Stimulated activated CD4-positive, alpha-beta T cell treated with anti-CD3 and anti-CD28 coated beads, Interleukin-2, amount 100 ng/mL, for 24 hours (primary cell): ENCODE measurements at places on chromosomes 5 and 9.

GRCh38 chr9:97809666-97810344, 43.2 kb upstream of the FOXE1 start:
- DNase-seq, result no peak

GRCh38 chr5:34586117-34586885, 69.8 kb upstream of the RAI14 start:
- DNase-seq, result no peak

DNA sequence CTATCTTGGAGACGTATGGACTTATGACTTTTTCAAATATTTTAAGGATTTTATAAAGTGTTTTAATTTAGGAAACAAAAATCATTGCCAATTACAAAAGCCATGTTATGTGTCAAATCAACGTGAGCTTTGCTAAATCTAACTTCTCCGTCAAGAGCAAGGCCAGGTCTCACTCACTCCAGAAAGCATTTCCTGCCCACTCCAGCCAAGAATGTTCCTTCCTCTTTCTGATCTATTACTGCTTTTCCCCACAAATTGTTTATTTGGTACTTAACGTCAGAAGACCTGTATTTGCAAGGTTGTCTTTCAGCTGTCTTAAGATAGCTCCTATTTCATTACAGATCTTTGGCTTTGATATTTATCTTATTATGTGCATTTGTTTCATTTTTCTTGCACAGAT, 193.5 kb upstream of the HAPLN1 start:
- no peak for DNase-seq

- no peak for DNase-seq
Measured at GRCh38 chr9:120741701-120742100, 27.4 kb upstream of the MEGF9 start.

- DNase-seq, result no peak
Measured at GRCh38 chr5:90406466-90406865, 3.1 kb downstream of the CETN3 start.

DNA sequence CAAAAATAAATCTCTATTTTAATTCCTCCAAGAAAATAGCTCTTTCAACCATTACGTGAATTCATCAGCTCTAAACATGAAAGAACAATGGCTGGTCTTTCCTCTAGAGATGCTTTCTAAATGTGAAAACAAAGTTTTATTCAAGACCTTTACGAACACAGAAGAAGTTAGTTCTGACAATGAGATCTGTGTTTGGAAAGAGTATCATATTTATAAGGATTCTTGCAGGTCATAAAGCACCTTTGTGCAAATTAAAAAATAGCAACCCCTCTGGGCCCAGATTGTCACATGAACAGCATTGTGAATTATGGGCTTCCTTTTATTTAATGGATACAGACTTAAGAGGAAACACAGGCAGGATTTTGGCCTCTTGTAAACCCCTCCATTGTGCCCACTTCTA, 17.7 kb upstream of the FTMT start:
- no peak for DNase-seq

- no peak for DNase-seq
Measured at GRCh38 chr5:143605403-143606005, 202.0 kb upstream of the NR3C1 start.

DNA sequence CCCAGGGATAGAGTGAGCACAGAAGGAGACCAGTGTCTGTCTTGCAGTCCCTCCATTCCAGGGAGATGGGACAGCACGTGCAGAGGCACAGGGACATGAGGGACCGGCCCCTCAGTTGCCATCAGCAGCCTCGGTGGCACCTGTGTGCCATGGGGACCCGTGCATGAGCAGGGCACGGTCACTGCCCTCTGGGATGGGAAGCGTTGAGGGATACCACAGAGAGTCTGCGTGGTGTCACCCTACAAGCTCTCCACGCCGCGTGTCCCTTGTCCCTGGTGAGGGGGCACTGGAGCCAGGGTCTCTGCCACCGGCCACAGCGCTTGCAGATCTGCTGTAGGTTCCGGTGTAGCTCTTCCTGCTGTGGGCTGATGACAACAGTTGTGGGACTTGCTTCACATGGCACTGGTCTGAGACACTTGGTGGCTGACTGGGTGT, 108.1 kb downstream of the CACNA1B start:
- DNase-seq, result no peak

DNA sequence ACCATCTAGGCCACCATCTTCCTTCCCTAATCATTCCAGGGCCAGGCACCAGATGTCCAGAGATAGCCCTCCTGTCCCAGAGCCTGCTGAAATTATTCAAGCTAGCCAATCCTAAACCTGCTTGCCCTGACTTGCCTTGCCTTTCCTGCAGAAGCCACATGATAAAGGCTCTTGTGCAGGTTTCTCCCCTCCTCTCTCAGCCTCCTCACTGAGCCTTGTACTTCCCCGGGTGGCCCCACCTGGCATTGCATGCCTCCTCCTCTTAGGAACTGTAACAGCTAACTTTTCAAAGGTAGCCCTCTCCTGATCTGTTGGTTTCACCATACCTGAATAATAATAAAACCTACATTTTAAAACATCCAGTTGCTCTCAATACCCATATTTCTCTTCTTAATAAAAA, 42.6 kb downstream of the DIRAS2 start:
- no peak for DNase-seq

DNA sequence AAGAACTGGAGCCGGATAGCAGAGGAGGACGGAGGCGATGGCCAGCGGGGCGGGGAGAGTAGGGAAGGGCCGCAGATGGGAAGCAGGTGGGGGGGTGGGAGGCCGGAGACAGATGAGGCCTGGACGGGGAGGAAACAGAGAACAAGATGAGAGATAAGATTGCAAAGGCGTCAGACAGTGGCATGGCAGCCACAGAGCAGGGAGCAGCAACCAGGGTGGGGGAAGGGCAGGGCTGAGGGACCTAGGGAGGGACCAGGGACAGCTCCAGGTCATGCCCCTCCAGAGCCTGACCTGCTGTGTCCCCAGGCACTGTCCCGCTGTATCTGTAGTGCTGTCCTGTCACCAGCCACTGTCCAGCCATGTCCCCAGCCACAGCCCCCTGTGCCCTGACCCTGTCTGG, 49.6 kb upstream of the LMX1B start:
- DNase-seq, result no peak

DNA sequence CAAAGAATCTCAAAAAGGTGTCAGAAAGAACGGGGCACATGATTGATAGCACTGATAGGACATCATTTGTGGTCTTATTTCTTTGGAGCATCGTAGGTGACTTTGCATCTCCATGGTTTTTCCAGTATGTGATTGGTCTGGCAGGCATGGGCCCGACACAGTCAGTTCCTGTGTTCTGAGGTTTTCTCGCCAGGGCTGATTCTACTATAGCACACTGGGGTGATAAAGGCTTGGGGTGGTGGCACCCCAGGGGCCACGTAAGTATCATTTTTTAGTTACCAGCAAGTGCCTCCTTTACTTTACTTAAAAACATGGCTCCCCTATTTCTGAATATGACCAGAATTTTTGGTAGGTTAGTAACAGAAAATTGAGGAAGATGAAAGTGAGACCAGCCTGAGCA, 202.7 kb downstream of the RFK start:
- no peak for DNase-seq

DNA sequence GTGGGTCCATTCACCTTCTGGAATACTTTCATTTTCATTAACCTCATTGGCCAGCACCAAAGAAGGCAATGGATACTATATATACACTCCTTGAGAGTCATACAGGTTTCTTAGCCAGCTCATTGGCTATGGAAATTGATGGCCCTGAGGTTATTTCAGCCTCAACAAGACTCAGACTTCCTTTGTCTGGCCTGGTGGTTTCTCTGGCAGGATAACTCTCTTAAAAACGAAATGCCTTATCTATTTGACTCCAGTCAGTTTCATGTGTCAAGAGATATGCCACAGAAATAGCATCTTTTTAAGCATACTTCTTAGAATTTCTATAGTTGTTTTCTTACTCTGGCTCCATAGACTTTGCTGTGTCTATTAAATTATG, 28.9 kb downstream of the CDH9 start:
- DNase-seq, result no peak

GRCh38 chr5:173823274-173823644, 64.9 kb upstream of the CPEB4 start:
- DNase-seq, result no peak

- no peak for DNase-seq
Measured at GRCh38 chr5:162037431-162037830, 30.1 kb upstream of the GABRG2 start.

DNA sequence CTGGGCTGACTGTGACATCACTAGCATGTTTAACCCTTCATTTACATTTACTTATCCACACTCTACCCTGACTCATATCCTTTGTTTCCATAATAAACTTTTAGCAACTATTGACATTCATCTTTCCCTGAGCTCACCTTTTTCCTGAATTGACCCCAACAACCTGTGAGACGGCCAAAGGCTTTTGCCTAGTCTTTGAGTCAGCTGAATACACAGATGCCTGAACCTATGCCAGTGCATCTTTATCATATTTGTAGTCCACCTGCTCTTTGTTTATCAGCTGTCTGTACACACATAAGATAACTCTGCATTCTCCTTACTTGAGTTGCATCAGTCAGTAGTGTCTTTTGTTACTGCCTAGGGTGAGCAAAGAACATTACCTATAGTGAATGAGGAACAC, 128.5 kb upstream of the HMHB1 start:
- no peak for DNase-seq

DNA sequence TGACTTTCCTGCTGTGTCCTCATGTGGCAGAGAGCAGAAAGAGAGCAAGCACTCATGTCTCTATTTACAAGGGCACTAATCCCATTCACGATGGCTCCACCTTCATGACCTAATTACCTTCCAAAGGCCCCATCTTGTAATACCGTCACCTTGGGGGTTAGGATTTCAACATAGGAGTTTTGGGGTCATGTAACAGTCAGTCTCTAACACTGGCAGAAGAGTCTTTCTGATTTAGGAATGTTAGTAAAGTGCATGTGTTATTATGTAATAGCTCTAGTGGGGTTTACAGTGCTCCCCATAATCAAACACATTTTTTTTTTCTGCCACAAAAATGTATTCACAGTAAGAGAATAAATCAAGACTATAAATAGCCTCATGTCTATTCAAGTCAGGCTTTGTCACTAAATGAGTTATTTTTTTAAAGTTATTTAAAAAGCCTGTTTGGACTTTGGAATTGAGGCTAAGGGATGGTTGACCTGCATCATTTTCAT, 19.1 kb downstream of the GALNT10 start:
- DNase-seq, result no peak

GRCh38 chr5:143977891-143978461, 166.0 kb downstream of the HMHB1 start:
- DNase-seq, result no peak

- no peak for DNase-seq
Measured at GRCh38 chr5:71899865-71900342, 180.8 kb downstream of the CARTPT start.

GRCh38 chr5:146825033-146825432, 53.5 kb downstream of the PPP2R2B start:
- DNase-seq, result peak; percentile 3

DNA sequence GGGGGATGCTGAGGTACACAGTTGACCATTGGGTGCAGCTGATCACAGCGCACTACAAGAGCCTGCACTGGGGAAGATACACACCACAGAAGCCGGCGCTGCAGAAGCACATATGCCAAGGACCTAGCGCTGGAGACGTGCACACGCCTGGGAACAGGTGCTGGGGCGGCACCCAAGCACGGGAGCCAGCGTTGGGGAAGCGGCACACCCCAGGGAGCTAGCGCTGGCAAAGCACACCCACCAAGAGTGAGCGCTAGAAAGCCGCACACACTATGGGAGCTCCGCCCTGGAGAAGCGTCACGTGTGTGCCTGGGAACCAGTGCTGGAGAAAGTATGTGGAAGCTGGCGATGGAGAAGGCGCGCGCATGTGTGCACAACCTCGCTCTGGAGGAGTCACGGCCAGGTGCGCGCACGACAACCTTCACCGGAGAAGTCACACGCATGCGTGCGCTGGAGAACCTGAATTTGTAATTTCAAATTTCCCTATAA, 4.5 kb downstream of the FANCC start:
- peak; percentile 23 for DNase-seq

DNA sequence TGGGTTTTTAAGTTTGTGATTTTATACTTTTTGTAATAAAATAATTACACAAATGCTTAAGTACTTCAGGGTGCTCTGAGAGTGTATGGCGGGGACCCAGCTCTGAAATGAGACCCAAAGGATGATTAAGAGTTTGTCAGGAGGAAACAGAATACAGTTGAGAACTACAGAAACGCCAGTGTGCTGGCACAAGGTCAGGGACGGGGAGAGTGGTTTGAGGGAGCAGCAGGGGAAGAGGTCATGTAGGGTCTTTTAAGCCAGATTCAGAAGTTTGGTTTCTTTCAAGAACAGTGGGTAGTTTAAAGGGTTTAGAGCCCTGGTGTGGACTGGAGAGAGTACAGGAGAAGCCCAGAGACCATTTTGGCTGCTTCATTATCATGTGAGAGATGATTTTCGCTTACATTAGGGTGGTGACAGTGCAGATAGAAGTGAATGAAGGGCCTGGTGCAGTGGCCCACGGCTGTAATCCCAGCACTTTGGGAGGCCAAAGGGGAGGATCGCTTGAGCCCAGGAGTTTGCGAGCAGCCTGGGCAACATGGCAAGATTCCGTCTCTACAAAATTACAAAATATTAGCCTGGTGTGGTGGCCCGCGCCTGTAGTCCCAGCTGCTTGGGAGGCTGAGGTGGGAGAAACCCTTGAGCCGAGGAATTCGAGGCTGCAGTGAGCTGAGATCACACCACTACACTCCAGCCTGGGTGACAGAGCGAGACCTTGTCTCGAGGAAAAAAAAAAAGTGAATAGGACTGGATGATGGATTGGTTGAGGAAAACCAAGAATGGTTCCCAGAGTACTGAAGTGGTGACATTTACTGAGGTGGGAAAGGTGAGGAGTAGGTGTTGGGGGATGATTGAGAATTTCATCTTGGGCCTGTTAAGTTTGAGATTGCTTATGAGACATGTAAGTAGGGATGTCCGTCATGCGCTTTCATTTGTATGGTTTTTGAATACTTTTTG, 1.4 kb upstream of the ETF1 start:
- peak; percentile 31 for DNase-seq

- no peak for DNase-seq
Measured at GRCh38 chr5:26572480-26572879, 465.9 kb downstream of the CDH9 start.

- no peak for DNase-seq
Measured at GRCh38 chr5:149358868-149359495, 1.1 kb downstream of the PCYOX1L start.

DNA sequence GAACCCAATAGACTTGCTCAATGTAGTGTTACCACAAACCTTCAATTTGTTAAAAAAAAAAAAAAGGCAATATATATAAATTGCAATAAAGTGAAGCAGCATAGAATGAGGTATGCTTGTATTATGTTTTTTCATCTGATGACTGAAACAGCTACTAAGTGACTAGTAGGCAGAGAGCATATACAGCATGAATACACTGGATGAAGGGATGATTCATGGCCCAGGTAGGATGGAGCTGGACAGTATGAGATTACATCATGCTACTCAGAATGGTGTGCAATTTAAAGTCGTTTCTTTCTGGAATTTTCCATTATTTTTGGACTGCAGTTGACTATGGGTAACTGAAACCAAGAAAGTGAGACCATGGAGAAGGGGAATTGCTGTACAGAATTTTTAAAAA, 161.2 kb downstream of the GNA14 start:
- no peak for DNase-seq

DNA sequence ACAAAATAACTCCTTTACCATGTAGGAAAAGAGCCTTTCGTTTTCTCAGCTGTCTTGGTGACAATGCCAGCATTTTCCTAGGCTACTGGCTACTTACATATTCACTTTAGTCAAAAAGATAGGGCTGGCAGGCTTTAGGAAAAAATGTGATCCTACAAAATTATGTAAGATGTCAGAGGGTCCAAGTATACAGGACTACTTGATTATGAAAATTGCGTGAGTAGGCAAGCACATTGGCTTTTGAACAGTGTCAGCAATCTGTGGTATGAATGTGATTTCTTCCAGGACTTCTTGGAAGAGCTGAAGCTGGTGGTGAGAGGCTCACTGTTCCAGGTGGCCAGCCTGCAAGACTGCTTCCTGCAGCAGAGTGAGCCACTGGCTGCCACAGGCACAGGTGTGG, 22.8 kb downstream of the THBS4 start:
- DNase-seq, result no peak
